ENCODE measurements at places on chromosomes 11 and 22.

DNA sequence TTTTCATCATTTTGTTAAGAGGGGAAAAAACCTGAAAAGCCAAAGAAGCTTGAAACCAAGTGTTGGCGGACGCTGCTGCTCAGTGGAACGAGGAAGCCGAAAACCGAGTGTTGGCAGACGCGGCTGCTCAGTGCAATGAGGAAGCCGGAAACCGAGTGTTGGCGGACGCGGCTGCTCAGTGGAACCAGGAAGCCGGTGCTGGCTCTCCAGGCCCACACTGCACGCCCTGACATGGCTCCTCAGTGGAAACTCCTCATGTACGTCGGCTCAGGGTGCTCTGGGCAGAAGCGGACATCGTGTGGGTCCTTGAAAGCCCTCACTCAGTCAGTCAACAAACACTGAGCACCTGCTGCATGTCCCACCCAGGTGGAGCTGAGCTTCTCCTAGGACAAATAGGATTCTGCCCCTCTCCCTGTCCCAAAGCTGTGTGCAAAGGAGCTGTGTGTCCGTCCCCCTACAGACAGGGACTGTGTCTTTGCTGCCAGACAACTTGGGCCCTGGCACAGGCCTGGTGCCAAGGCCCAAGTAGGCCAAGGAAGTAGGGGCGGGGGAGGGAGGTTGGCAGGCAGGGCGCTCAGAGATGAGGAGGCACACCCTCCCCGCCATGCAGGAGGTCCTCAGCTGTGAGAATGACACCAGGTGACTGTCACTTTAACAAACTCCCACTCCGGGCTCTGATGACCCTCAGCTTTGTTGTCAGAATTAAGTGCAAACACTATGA is 37.3 kb downstream of the PHF21B start:
- no peak for DNase-seq

DNA sequence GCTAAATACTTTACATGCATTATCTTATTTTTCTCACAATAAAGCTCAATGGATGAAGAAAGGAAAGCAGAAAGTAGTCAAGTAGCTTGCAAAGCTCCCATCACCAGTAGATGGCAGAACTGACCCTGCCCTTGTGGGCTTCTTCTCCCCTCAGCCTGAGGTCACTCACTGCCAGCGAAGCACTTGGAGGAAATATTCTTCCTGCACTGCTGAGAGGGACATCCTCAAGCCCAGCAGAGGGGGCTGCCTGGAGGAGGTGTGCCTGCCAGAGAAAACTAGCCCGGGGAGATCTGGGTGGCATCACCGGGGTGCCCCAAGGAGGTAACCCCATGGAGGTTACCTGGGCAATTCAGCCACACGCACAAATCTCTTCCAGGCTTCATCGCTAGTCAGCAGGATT is 6.6 kb downstream of the APOL4 start:
- no peak for DNase-seq

DNA sequence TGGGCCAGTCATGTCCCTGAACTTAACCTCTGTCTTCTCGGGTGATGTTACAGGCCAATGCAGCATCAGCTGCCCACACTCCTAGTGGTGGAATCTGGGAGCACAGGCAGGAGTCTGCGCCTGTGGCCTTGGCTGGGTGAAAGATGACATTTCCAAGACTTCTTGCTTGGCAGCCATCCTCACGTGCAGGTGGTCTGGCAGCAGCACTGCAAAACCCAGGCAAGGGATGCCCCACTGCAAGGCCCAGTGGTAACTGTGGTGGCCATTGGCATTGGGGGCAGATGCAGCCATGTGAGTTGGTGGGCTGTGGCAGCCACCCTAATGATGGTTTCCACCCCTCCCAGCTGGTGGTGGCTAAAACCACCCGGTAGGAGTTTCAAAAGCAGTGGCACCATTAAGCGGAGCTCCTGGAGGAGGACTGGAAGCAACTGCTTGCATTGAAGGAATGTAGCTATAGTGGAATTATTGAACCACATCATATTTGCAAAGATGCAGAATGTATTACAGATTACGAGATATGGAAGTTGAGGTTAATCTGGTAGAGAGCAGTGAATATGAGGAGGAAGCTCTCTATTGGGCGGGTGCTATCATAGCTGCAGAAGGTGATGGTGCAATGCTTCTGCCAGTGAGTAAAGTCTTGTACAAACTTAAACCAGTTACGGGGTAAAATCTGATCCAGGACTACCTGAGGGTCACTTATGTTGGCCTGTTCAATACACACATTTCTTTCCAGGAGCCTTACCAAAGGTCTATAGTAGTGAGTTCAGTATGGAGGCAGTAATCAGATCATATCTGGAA is 120.7 kb upstream of the TOP3B start:
- no peak for DNase-seq

- no peak for DNase-seq
Observed at GRCh38 chr11:42315846-42316245, 856.4 kb upstream of the LRRC4C start.

- no peak for DNase-seq
Observed at GRCh38 chr11:74956397-74957015, 7.4 kb downstream of the SPCS2 start.

DNA sequence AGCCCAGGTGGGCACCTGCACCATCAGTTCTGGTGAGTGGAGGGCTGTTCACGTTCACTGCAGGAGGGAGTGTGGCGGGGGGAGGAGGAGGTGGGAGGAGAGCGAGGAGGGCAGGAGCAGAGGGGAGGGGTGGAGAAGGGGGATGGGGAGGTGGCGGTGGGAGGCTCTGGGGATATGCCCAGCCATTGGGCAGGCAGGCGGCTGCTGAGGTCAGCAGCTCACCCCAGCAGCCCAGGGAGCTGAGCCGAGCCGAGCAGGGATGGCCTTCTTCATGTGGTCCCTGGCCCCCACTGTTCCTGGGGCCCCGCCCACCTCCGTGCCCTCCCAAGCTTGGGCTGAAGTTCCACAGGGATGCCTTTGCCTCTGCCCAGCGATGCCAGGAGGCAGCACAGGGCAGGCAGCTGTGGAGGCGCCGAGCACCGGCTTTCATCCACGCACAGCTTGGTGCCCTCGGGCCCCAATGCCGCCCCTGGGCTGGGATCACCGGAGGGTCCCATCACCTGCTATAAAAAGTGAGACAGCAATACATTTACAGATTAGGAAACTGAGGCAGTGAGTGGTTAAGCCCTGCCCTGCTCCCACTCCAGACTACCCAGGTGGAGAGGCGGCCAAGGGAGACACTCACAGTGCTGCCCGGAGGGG is 21.6 kb downstream of the RTN4R start:
- no peak for DNase-seq

- no peak for DNase-seq
Observed at GRCh38 chr11:27012234-27012921, 18.5 kb downstream of the FIBIN start.

DNA sequence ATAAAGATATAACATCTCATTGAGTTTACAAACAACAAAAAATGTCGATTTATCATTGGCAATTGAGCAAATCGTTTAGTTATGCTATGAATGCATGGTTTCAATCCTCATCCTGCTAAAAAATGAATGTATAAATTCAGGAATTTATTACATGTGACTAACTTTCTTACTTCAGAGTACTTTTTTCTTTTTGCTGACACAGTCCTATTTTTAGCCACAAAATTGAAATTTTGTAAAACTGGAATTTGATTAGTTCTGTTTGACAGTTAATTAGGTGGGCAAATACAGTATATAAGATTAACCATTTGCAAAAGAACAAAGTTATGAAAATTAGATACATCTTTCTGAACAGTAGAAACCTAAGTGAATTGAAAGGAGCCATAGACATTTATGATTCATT is 925.0 kb upstream of the CHORDC1 start:
- DNase-seq = no peak

DNA sequence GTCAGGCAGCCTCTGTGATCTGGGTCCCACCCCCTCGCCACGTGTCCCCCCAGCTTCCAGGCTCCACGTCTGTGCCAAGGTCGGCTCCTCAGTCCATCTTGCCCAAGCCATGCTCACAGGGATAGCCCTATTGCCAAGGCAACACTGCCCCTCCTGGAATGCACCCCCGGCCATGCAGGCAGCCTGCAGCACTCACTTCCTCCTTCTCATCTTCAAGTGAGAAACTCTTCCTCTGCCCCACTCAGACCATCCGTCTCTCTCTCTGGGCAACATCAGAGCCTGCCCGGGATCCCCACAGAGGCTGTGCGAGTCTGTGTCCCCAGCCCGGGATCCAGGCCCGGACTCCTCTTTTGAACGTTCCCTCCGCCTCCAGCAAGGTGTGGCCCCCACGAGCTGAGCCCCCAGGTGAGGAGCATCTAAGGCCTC is 852.3 kb downstream of the BRD1 start:
- no peak for DNase-seq

- DNase-seq = no peak
Observed at GRCh38 chr22:48855593-48856307, 971.9 kb downstream of the BRD1 start.

DNA sequence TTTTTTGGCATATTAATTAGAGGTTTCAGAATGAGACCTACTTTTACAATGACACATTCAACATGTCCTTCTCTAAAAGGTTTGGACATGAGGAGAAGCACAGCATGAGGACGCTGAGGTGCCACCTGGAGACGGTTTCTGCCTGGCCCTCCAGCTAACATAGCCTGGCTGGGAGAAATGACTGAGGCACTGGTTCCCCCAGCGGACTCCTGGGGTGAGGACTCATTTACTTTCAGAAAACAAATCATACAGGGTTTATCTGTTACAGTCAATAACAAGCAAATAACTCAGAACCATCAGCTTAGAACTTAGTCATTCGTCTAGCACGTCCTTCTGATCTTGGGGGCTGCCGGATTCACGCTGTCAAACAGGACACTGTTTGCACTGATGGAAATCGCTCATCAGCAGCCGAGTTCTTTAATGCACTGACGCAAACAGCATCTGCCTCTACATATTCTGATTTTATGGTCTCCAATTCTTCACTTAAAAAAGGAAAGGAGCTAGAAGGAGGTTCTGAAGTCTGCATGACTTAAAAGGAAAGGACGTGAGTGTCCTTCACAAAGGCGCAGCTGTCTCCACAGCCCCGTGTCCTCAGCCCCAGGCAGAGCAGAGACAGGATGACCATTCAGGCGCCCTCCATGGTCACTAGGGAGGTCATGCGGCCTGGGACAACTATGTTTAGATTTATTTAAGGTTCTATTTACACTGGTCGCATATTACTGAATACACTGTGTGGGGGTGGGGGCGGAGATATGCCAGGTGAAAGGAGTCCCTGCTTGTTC is 44.2 kb downstream of the CERK start:
- DNase-seq = no peak

DNA sequence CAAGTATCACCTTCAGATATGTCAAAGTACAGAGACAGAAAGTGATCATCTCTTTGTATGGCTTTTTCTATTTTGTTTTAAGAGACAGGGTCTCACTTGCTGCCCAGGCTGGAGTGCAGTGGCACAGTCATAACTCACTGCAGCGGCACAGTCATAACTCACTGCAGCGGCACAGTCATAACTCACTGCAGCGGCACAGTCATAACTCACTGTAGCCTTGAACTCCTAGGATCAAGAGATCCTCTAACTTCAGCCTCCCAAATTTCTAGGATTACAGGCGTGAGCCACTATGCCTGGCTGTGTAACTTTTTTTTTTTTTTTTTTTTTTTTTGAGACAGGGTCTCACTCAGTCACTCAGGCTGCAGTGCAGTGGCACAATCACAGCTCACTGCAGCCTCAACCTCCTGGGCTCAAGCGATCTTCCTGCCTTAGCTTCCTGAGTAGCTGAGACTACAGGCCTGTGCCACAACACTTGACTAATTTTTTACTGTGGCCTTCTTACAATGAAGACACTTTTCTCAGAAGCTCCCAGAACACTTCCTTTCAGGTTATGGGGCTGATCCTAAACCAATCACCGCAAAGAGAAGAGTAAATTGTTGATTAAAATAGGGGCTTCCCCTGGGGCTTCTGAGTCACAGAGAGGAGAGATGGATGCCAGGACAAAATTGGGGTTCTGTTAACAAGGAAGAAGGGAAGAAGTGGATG is 9.0 kb upstream of the HIKESHI start:
- DNase-seq = no peak

DNA sequence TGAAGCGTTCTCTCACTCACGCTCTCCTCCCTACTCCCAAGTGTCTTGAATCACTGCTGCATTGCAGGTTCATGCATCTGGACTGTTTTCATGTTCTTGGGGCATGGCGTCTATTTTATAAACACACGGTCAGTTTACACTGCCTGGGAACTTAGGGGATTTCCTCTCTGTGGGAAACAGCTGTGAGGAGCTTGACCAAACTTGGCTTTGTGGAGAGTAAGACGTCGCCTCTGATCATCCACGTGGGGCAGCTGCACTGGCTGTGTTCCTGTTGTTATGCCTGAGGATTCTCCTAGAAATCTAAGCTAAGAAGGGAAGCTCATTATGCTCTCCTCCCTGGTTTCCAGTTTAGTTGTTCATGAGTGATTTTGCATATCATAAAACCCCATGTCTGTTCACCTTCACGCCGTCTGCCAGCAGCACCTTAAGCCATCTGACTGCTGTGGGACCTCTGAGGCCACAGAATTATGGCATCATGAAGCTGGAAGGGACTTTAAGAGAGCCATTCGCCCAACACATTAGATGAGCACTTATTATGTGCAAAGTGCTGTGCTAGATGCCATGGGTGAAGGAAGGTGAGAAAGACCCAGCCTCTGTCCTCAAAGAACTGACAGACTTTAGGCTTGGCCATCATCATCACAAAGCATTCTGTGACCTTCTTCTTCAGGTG is 38.8 kb upstream of the POU2AF1 start:
- DNase-seq = no peak

DNA sequence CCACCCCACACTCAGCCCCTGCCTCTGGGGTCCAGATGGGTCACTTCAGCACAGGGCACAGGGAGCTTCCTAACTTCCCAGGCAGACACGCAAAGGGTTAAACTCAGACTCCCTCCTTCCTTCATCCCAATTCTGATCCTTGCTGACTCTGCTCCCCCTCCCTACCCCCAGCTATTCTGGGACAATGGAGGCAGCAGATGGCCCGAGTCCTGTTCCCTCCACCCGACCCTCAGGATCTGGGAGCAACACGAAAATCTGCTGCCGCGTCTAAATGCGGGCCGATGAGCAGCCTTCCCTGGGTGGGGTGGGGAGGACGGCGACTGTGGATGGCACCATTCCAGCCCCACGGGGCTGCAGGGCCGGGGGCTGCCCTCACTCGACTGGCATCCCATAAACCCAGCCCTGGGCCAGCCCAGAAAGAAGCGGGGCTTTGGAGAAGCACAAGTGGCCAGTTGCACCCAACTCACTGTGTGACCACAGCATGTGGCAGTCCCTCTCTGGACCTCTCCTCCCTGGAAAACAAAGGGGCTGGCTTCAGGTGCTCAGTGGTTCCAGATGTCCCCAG is 18.7 kb downstream of the MFNG start:
- no peak for DNase-seq

DNA sequence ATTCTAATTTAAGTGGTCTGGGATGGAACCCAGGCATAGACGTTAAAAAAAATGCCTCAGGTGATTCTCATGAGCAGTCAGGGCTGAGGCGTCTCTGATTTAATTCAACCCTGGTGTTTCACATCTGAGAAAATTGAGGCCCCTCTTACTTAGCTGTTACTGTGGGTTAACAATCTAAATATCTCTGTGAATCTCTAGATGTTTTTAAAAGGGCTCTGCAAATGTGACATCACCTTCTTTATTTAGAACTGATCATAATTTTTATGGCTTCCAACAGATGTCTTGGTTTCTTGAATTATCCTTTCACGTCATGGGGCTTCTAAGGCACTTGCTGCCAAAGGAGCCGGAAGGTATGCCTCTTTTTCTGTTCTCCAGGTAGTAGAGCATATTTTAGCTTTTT is 76.1 kb upstream of the LIN7C start:
- no peak for DNase-seq

- no peak for DNase-seq
Observed at GRCh38 chr22:29520851-29521250, 32.7 kb downstream of the THOC5 start.

GRCh38 chr11:134120143-134120850 is 51.4 kb downstream of the JAM3 start:
- no peak for DNase-seq

- no peak for DNase-seq
Observed at GRCh38 chr11:83127310-83127637, 29.7 kb upstream of the PCF11 start.

All from NCI-H2107 (cell line).